ENCODE measurements at places on chromosomes 5 and 9.

DNA sequence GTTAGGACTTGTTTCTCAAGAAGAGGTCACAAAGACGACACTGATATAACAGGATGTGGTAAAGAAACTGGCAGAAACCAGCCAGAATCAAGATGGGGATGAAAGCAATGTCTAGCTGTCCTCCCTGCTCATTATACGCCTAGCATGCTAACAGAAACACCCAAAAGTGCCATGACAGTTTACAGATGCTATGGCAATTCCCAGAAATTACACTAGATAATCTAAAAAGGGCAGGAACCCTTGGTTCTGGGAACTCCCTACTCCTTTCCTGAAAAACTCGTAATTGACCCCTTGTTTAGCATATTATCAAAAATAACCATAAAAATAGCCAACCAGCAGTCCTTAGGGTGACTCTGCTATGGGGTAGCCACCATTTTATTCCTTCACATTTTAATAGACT, 10.9 kb upstream of the MRPS30 start:
- DNase-seq = no peak

GRCh38 chr9:79632705-79633104, 60.9 kb downstream of the TLE4 start:
- no peak for DNase-seq

DNA sequence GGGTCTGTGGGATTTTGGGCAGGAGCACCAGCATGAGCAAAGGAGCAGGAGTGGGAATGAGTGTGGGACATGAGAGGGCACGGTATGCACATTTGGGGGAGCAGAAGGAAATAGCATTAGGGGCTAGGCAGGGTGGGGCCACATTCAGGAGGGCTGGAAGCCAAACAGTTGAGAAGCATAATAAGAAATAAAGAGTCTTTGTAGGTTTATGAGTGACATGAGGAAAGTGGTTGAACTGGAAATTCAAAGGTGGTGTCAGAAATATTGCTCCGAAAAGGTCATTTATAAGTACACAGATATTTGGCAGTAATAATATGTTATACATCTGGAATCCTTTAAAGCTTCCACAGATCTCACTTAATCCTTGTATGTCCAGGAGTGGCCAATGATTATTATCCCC, 26.4 kb downstream of the ARHGEF28 start:
- DNase-seq = no peak

- no peak for DNase-seq
These were observed 106.1 kb upstream of the PRRC1 start for GRCh38 chr5:127411381-127411780.

DNA sequence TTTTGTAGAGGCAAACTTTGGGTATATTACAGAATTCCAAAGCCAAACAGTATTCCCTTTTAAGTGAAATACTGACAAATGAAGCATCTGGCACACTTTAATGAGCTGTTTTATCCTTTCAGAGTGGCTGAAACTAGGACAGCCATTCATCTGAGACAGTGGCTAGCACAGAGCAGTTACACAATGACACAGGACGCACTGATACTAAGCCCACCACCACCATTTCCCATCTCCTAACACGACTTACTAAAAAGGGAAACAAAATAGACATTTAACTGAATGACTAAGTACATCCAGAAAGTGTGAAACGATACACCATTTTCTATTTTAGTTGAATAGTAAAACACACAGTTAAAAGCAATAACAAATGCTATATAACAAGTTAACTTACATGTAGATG, 120.4 kb upstream of the RETREG1 start:
- no peak for DNase-seq

GRCh38 chr5:113320273-113320780, 114.5 kb downstream of the TSSK1B start:
- no peak for DNase-seq

DNA sequence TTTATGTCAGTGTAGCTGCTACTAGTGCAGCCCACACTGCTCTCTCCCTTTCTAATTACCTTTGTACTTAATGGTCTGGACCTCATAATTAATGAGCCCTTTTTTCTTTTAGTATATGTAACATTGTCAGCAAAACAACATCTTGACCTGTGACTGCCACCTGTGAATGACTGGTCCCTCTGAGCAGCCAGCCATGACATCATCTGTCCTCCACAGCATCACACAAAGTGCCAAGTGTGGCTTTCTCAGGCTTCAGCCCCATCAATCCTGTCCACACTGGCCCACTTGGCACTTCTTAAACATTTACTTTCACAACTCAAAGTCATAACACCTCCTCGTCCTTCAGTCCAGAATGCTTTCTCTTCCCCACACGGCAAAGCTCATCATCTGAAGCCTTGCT, 104.7 kb downstream of the GPR21 start:
- no peak for DNase-seq

DNA sequence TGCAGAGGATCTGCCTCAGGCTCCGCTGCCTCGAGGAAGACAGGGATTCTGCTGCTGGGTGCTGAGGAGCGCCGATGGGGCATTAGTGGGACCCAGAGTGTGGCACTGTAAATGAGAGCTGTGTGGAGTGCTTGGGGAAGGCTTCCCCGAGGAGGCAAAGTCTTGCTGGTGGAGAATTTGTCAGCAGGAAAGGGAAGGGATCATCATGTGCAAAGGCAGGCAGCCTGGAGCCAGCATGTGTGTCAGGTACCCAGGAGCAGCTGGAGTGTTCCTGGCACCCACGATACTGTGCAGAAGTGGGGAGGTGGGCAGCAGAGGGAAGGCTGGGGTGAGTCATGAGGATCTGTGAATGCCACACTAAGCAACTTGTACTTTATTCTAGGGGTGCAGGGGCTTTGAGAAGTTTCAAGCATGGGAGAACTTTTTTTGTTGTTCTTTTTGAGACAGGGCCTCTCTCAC, 12.3 kb downstream of the B4GALT7 start:
- DNase-seq = no peak

- DNase-seq = no peak
These were observed 47.5 kb downstream of the PCSK1 start for GRCh38 chr5:96385538-96385937.

DNA sequence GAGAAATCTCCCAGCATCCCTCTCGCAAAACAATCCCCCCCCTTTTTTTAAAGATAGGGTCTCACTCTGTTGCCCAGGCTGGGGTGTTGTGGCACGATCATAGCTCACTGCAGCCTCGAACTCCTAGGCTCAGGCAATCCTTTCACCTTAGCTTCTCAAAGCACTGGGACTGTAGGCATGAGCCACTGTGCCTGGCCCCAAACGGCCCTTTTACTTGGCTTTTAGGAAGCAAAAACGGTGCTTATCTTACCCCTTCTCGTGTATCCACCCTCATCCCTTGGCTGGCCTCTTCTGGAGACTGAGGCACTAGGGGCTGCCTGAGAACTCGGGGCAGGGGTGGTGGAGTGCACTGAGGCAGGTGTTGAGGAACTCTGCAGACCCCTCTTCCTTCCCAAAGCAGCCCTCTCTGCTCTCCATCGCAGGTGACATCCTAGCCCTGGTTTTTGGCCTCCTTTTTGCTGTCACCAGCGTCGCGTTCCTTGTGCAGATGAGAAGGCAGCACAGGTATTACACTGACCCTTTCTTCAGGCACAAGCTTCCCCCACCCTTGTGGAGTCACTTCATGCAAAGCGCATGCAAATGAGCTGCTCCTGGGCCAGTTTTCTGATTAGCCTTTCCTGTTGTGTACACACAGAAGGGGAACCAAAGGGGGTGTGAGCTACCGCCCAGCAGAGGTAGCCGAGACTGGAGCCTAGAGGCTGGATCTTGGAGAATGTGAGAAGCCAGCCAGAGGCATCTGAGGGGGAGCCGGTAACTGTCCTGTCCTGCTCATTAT, 6.8 kb downstream of the CA9 start:
- no peak for DNase-seq

DNA sequence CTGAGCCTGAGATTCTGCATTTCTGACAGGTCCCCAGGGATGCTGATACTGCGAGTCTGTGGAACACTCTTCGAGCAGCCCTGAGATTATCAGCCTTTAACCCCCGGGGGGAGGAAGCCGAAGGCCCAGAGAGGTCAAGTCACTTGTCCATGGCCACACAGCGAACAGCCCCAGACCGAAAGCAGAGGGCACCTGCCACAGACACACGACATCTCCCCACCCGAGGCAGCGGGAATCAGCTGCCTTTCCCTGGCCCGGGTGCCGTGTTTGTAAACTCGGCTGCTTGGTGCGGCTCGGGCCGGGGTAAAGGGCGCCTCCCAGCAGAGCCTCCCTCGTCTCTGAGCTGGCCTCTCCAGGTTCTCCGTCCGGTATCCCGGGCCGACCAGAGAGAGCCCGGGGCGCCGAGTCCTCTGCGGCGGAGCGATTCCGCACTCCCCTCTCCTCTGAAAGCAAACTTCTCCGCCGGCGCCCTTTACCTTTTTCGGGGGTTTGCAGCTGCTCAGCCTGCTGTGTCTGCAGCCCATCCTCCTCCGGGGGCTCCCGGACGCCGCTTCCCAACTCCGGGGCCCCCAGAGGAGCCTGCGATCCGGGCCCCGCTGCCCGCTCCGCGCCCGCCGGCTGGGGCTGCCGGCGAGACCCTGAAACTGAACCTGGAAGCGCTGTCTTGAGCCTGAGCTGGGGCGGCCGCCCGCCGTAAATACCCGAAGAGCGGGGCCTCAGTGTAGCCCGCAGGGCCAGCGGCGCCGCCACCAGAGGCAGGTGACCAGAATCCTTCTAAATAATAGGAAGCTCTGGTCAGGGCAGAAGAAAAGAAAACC, at the start of gene CCDC69:
Gene CCDC69 (minus strand): TSS at position 646 of the 818 bp plus-strand sequence. CDS start 122 bp downstream, at position 524.
- no peak for DNase-seq

DNA sequence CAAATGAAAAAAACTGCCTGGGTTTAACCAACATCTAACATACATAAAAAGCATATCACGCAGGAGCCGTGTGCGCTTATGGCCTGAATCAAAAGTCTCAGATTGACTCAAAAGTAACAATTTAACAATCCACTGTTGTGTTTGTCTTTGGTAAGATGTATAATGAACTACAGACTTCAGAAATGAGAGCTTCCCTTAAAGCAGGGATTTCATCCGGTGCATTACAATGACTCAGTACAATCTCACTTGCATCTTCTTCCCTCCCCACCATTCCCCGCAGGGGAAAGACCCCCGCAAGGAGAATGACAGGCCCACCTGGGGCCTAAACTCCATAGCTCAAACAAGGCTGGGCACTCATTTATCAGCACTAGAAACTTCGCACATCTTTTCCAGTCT, 1.4 kb downstream of the ZFR start:
- DNase-seq = no peak

DNA sequence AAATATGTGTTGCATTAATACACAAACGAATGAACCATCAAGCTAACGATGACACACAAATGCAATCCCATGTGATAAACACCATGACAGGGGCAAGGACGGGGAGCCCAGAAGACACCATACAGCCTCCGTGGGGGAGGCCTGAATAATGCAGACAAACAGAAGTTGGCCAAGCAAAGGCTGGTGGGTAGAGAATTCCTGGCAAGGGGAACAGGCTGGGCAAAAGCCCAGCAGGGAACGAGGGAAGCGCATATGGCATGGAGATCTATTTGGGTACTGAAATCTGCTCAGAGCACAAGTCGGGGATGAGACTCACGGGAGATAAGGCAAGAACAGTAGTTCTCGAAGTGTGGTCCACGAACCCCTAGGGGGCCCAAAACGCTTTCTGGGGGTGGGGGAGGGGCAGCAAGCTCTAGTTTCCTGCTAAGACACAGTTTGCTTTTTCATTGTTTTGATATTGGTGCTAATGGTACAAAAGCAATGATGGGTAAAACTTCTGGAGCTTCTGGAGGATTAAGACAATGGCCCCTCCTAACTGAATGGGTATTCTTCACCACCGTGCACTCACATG, 42.9 kb upstream of the FBXW11 start:
- DNase-seq = no peak

GRCh38 chr9:98903961-98904411, 39.7 kb upstream of the COL15A1 start:
- DNase-seq = no peak

GRCh38 chr5:1919750-1920149, 37.0 kb upstream of the IRX4 start:
- no peak for DNase-seq

GRCh38 chr5:77991084-77991483, 214.9 kb upstream of the TBCA start:
- no peak for DNase-seq

DNA sequence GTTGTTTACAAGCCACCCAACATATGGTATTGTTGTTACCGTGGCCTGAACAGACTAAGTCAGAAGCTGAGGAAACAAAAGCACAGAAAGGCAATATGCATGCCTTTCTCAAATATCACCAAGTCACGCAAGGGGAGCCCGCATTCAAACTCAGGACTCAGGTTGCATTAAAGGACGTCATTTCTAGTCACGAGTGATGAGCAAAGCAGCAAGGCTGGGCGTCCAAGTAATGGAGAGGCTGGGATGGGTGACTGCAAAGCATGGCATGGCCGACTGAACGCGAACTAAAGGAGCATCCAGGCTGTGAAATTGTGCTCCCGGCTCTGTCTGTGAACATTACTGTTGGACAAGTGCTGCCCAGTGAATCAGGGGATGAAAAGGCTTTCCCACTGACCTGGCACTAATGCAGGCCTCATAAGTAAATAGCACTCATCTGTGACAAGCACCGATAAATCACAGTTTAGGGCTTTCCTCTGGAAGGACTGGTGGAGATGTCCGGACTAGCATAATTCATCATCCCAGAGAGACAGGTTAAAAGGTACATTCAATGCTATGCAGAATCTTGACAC, 202.8 kb downstream of the SPOCK1 start:
- no peak for DNase-seq

- no peak for DNase-seq
These were observed 61.6 kb downstream of the ENTREP1 start for GRCh38 chr9:69386651-69387050.

- no peak for DNase-seq
These were observed 26.8 kb upstream of the PPP2CA start for GRCh38 chr5:134252671-134253070.

DNA sequence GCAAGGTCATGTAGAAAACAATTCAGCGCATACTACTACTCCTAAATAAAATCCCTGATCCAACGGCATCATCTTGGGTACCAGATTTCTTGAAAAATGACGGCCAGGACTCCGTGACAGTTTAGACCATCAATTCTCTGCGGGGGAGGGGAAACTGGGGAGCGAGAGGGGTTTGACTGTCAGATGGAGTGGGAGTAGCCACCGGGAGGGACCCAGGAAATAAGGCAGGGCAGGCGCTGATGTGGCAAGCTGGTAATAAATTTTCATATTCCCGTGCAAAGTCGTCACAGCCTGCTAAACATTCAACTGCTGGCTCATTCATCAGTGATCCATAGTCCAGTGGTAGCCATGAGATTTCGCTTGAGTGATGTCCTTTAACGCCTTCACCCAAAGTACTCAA, 457 bp upstream of the CDH18 start:
- no peak for DNase-seq

GRCh38 chr9:13555516-13555915, 276.0 kb upstream of the MPDZ start:
- no peak for DNase-seq

DNA sequence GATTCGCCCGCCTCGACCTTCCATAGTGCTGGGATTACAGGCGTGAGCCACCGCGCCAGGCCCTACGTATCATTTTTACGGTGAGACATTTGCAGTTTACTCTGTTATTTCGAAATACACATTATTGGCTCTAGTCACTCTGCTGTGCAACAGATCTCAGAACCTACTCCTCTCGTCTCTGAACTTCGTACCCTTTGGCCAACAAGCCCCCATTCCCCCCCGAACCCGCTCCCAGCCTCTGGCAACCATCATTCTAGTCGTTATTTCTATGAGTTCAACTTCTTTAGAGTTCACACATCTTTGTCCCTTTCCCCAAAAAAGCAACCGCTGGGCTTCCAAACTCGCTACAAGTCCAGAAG, 735 bp downstream of the PTGR1 start:
- no peak for DNase-seq

Measured in stimulated activated CD8-positive, alpha-beta memory T cell treated with anti-CD3 and anti-CD28 coated beads, Interleukin-2, amount 100 ng/mL, for 1 hour (primary cell).